ENCODE measurements at places on chromosomes 6 and 20. TPM values are rescaled to one million over a fixed set of nuclear protein-coding genes. Genes with fewer than 3 reads are reported as not detected.

DNA sequence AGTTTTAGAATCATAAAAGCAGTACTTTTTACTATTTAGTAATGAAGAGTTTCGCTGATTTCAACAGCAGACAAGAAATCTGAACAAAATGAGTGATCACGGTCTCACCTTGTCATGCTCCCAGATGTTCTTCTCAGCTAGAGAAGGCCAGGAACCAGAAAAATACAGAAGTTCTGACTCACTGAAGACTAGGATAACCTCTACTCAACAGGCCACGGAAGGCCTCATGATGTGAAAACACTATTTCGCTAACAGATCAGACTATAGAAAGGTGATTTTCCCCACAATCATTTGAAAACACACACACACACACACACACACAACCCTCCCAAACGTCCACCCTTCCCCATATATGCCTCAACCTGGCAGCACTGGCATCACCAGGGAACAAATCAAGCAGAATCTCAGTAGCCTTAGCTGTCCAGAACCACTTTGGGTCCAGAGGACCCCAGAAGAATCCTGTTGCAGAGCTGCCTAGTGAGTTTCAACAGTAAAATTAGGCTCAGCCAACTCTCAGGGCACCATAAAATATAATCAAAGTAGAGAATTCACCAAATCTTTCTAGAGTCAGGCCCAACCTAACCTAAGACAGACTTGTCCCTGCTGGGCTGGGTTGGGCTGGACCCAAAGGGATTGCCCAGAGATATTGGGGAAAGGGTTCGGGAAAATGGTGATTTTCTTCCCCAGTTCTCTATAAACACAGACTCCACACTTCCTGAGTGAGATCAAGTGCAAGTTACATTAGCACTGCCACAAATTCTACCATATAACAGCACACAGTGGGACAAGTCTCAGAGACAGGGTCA, 7.9 kb downstream of the EXOC2 start:
- DNase-seq = no peak
- H3K4me1 ChIP-seq = peaks cover 24% of the 10 kb centered on the region
- no peak overlapping the region for H3K4me3 ChIP-seq
- H3K27me3 ChIP-seq = peaks cover 16% of the 10 kb centered on the region

- H3K4me1 ChIP-seq = peaks cover 3% of the 10 kb centered on the region
- no peaks in the 10 kb centered on the region for H3K36me3 ChIP-seq
- no peak overlapping the region for H3K27ac ChIP-seq
- no peaks in the 10 kb centered on the region for H3K27me3 ChIP-seq
- no peak overlapping the region for H3K4me3 ChIP-seq
- DNase-seq = no peak
These were observed 365.2 kb downstream of the PAX1 start for GRCh38 chr20:22070610-22071058.

Gene AMD1
- total RNA-seq = 46.8 TPM

DNA sequence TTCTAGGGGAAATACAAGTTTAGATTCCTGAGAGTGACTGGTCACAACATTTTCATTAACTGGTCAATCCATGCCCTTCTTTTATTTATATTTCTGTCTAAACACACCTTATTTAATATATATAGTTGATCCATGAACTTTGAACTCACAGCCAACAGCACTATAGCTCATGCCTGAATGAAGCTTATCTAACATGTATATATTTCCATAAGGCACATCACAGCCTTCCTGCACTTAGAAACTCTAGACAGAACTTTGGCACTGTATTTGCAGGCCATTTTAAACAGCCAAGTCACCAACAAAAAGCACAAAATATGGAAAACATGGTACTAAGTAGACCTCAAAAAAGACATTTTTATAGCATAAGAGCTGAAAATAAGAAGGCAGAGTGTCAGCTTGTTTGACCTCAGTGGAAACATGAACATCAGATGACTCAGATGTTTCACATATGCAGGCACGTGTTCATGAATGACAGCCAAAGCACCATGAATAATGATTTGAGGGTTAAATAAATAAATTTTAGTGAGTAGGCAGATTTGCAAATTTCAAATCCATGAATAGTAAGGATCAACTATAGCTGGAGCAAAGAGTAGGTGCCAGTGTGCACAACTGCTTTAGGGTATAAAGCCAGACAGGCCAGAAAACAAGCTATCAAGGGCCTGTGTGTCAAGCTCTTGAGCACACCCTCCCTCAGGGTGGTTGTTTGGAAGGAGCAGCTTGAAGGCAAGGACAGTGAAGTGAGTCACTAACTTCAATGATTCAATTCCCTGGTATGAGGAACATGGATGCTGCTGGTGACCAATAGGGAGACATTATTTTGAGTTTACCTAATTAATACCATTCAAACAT, 88.9 kb upstream of the NT5E start:
- no peak overlapping the region for H3K4me3 ChIP-seq
- no peaks in the 10 kb centered on the region for H3K36me3 ChIP-seq
- no peak for DNase-seq
- H3K4me1 ChIP-seq = no peaks in the 10 kb centered on the region
- H3K27me3 ChIP-seq = no peaks in the 10 kb centered on the region

DNA sequence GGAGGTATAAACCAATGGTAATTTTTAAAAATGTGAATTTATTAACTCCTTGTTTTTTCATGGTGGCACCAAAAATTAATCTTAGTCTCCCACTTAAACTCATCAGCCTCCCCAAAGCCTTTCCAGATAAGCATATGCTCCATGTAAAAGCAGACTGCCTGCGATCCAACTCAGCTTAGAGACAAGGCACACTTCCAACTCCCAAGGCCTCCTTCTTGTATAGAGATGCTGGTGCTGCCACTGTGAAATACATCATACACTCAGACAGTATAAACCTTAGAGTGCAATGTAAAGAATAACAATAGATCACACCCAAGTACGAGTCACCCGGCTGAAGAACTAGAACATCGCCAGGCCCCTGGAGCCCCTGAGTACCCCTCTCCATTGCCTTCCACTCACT, 2.0 kb downstream of the ANKRD6 start:
- H3K36me3 ChIP-seq = peaks cover 1% of the 10 kb centered on the region
- H3K4me1 ChIP-seq = peaks cover 35% of the 10 kb centered on the region
- no peak for DNase-seq
- no peaks in the 10 kb centered on the region for H3K27me3 ChIP-seq

Gene DLK2
- 4.7 TPM for total RNA-seq

- no peak overlapping the region for H3K4me3 ChIP-seq
- peaks cover 6% of the 10 kb centered on the region for H3K4me1 ChIP-seq
- no peak overlapping the region for H3K27ac ChIP-seq
- H3K27me3 ChIP-seq = no peaks in the 10 kb centered on the region
- DNase-seq = no peak
- no peaks in the 10 kb centered on the region for H3K36me3 ChIP-seq
These were observed 118.7 kb downstream of the CLIC5 start for GRCh38 chr6:45896783-45897441.

DNA sequence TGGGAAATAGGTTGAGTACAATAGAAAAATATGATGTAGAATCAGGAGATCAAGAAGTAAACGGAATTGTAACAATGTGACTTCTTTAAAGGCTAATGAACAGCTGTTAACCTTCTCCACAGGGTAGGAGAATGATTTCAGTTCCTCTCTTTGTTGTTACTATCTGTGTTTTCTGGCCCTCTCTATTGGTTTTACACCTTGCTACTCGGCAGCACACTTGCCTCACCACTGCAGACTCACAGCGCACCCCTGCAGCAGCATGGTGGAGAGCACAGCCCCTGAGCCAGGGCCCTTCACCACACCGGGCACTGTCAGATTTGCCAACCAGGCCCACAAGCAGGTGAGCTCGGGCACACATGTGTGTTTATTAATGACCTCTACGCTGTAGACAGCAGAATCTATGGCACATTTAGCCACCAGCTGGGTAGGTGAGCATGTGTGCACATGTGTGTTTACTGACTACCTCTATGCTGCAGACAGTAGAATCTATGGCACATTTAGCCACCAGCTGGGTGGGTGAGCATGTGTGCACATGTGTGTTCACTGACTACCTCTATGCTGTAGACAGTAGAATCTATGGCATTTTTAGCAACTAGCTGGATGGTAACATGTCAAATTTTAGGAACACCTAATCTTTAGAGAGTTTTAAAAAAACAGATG, 16.8 kb downstream of the SFT2D1 start:
- peaks cover 18% of the 10 kb centered on the region for H3K36me3 ChIP-seq
- DNase-seq = no peak
- H3K4me1 ChIP-seq = peaks cover under 1% of the 10 kb centered on the region
- no peaks in the 10 kb centered on the region for H3K27me3 ChIP-seq

Gene ADGRF1
- 1.6 TPM for total RNA-seq

GRCh38 chr20:5772704-5773103, 22.5 kb downstream of the SHLD1 start:
- peak overlapping the region; percentile 1 for H3K27ac ChIP-seq
- peaks cover 2% of the 10 kb centered on the region for H3K4me1 ChIP-seq
- no peak for DNase-seq
- H3K4me3 ChIP-seq = no peak overlapping the region

Gene IPCEF1
- total RNA-seq = 1.5 TPM

All from mesothelial cell of epicardium (in vitro differentiated cells).